Activated T-cell treated with anti-CD3 and anti-CD28 coated beads, Interleukin-2, amount 50 U/mL, for 72 hours (primary cell): ENCODE measurements at places on chromosomes 7 and 10.
A peak's percentile ranks its signal among the peaks of the same experiment; 100 is the strongest.

DNA sequence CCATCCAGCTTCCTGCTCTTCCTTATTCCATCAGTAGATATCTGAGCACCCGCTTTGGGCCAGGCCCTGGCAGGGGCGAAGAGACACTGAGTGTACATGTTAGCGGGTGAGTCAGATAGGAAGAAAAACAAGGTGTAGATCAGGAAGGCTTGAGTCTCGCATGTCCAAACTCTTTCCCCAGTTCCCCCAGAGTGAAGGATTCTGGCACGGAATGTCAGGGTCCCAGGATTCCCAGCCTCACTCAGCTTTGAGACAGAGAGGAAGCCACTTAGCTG is 24.1 kb upstream of the CHST15 start:
- DNase-seq: no peak

- no peak for DNase-seq
Measured at GRCh38 chr7:3165681-3166580, 122.3 kb upstream of the CARD11 start.

GRCh38 chr10:5589661-5590511 is 65.1 kb downstream of the CALML3 start:
- no peak for DNase-seq

- DNase-seq: peak; percentile 56
Measured at GRCh38 chr7:151993977-151994676, 31.3 kb upstream of the GALNT11 start.

DNA sequence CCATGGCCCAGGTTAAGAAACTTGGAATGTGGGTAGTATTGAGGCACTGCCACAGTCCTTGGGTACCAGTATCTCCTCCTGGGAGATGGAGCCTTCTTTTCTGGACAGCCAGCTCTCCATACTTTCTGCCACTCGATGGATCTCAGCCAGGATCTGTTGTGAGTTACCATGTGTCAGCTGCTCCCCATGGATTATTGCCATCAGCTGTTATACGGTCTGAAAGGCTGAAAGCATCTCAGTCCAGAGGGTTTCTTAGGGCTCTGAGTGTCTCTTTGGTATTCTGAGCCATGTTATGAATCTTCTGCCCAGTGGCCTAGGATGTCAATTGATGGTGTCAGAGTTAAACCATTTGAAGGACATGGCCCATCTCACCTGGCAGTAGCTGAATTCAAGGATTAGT is 197.5 kb downstream of the C7orf25 start:
- no peak for DNase-seq
